ENCODE measurements at places on chromosomes 4 and X. TPM values are rescaled to one million over a fixed set of nuclear protein-coding genes. Genes with fewer than 3 reads are reported as not detected.

Gene S100G
- not detected for total RNA-seq

GRCh38 chr4:55125087-55125721, at the start of gene KDR:
Gene KDR (minus strand): TSS chr4:55125595. CDS start chr4:55125293, 302 bp downstream.
- H3K27ac ChIP-seq: peak within 1 kb of the TSS; percentile 75
- peak; percentile 75 for DNase-seq
- H3K4me3 ChIP-seq: peak within 1 kb of the TSS; percentile 69
- peaks cover 30% of the 10 kb centered on the region for H3K27me3 ChIP-seq

Gene SUPT20HL1
- total RNA-seq: not detected

GRCh38 chr4:73540826-73541225, 59.3 kb downstream of the AFM start:
- no peaks in the 10 kb centered on the region for H3K27me3 ChIP-seq
- H3K4me1 ChIP-seq: no peaks in the 10 kb centered on the region
- no peak overlapping the region for H3K4me3 ChIP-seq
- no peak overlapping the region for H3K27ac ChIP-seq

Gene CRMP1
- 2.1 TPM for total RNA-seq

Gene FAT1
- 318 TPM for total RNA-seq

GRCh38 chrX:110536816-110537215, 178.2 kb downstream of the RTL9 start:
- no peak overlapping the region for H3K4me3 ChIP-seq
- no peaks in the 10 kb centered on the region for H3K36me3 ChIP-seq
- H3K4me1 ChIP-seq: peaks cover 2% of the 10 kb centered on the region
- no peak overlapping the region for H3K27ac ChIP-seq

Gene VGLL1
- 13.8 TPM for total RNA-seq

Data from lung (tissue), 17 donors.